ENCODE measurements at places on chromosomes 12 and 14.
A peak's percentile ranks its signal among the peaks of the same experiment; 100 is the strongest.

DNA sequence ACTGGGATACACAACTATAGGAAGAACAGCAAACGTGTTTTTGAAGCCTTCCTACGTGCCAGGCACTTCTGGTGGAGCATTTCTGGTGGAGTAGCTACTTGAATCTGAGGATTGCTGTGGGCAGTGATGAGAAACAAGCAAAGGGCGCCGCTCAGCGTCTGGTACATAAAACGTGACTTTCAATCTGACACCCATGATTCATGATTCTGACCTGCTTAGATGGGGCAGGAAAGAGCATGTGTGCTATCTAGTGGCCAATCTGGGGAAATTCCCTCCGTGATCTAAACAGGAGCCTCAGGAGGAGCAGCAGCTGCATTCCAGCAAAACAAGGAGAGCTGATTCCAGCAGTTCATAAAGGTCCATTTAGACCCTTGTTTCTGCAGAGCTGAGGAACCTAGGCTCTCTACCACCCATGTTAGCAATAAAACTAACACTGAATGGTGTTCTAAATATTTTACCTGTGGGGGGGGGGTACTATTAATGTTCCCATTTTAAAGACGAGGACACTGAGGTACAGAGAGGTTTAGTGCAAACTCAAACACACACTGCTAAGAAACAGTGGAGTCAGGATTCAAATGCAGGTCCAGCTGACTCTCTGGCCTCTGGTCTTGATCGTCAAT lies 37.8 kb downstream of the PAH start:
- DNase-seq = no peak

DNA sequence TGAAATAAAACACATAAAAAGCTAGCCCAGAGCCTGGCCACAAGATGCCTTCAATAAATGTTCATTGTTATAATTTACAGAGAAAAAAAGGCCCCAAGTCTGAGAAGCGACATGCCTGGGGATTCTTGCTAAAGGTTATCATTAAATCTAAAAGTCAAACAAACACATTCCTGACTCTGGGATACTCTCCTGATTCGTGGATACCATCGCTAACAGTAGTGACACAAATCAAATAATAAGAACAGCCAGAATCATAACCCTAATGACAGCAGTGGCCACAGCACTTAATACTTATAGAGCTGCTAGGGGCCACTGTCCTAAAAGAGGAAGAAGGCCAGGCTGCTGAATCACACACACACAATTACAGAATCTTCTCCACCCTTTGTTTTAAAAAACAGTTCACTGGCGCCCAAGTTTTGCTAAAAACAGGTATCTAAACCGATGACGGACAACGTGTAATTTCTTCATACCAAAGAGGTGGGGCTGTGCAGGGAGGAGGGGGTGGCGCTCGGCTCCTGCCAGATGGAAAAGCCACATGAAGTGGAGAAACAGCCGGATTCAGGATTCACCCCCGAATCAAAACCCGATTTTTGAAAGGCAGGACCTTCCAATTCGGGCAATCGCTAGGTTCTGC lies 1.2 kb downstream of the CLIP1 start:
- DNase-seq = no peak

DNA sequence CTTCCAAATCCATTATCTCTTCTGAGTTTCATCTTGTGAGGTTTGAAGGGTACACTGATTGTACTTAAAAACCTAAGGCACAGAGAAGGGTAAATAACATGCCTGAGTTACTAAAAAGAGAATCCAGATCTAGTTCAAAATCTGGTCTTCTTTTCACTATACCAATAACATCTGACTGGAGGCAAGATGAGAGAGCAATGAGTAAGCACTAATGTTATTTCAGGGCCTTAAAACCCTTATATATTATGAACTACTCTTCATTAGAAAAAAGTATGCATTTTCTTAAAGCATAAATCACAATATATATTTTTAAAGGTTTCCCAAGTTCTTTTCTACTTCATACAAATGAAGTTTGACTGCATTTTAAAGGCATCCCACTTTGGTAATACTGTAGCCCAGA lies 60.2 kb downstream of the GXYLT1 start:
- DNase-seq = no peak

DNA sequence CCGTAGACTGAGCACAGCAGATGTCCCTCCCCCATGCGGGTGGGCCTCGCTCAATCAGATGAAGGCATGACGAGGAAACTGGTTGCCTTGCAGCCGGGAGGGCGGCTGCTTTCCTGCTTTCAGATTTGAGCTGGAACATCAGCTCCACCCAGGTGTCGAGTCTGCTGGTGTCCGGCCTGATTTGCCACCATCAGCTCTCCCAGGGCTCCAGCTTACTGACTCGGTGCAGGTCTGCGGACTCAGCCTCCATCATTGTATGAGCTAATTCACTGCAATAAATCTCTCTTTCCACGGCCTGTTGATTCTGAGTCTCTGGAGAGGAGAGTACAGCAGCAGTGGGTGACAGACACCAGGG lies 156.2 kb downstream of the KIF26A start:
- DNase-seq = no peak

DNA sequence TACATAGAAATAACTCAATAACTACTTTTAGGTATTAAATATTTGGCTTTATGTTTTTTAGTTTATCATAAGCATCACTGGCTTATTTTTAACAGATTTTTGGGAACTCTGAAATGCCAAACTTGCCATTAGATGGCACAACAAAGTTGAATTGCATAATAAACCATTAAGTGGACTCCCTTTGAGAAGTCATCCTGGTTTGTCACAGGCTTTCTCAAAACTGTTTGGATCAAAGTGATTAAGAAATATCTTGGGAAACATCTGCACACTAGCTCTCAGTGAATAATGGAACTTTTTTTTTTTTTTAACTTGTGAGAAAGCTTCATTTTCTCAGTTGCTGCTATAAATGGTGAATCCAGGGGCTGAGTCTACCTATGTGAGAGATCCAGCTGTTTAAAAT lies 4.3 kb downstream of the SLC16A7 start:
- DNase-seq = no peak

GRCh38 chr12:67692966-67693365 lies 44.4 kb downstream of the DYRK2 start:
- DNase-seq = no peak

DNA sequence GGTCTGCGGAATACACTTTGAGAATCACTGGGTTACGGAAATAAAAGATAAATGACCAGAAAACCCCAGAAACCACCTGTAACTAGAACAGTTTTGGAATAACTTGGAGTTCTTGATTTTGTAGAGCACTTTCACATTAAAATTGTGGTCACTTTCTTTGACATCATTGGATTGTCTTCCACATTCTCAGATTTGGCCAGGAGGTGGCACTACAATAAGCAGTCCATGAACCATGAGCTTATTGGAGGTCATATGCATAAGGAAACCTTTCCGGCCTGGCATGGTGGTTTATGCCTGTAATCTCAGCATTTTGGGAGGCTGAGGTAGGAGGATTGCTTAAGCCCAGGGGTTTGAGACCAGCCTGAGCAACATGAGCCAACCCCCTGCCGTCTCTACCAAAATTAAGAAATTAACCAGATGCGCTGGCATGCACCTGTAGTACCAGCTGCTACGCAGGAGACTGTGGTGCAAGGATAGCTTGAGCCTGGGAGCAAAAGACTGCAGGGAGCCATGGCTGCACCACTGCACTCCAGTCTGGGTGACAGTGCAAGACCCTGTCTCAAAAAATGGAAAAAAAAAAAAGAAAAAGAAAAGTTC lies 107.7 kb upstream of the CAND1 start:
- peak; percentile 1 for DNase-seq

DNA sequence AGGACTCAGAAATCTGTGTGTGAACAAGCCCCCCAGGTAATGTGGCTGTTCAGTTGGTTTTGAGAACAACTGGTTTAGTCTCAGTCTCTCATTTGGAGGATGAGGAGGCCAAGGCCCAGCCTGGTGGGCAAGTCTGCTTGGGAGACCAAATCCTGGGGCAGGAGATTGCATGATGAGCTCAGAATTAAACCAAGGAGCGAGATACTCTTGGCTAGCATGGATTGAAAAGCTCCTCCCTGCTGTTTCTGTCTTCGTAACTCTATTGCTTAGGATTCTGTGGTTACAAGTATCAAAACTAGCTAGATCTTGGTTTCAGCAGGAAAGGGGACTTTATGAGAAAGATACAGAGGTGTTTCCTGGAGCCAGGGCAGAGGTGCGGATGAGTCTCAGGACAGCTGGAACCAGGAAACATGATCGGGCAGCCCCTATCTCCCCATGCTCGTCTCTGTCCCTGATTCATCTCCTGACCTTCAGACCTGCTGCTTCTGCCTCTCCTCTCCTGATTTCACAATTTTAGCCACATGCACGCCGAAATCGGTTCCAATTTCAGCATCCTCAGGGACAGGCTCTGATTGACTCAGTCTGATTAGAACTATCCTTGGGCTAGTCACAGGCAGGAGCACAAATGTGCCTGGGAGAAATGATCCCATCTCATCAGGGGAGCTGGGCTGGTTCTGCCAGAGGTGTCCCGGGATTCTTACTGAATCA lies 40.2 kb upstream of the RIN3 start:
- DNase-seq = no peak

- DNase-seq = no peak
Measured at GRCh38 chr12:62215506-62215905, 44.7 kb upstream of the USP15 start.

- no peak for DNase-seq
Measured at GRCh38 chr12:94037444-94037843, 110.9 kb upstream of the PLXNC1 start.

- no peak for DNase-seq
Measured at GRCh38 chr12:129207084-129207483, 353.8 kb downstream of the GLT1D1 start.

- no peak for DNase-seq
Measured at GRCh38 chr14:68824517-68825347, 31.9 kb upstream of the ZFP36L1 start.

DNA sequence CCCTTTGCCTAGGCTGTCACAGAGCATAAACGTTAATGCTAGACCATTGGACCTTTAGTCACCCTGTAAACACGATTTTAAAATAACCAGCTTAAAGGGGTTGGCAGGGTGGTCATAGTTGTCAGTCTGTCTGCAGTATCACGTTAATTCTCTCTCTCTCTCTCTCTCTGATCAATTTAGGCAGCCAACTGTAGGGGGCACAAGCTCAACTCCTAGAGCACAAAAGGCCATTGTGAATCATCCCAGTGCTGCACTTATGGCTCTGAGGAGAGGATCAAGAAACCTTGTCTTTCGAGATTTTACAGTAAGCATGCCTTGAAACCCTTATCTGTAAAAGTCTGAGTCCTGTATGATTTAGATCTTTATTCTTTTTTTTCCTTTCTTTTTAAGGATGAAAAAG lies 97.1 kb downstream of the SCAF11 start:
- DNase-seq = no peak

- DNase-seq = no peak
Measured at GRCh38 chr12:12562016-12562483, 613 bp downstream of the DUSP16 start.

DNA sequence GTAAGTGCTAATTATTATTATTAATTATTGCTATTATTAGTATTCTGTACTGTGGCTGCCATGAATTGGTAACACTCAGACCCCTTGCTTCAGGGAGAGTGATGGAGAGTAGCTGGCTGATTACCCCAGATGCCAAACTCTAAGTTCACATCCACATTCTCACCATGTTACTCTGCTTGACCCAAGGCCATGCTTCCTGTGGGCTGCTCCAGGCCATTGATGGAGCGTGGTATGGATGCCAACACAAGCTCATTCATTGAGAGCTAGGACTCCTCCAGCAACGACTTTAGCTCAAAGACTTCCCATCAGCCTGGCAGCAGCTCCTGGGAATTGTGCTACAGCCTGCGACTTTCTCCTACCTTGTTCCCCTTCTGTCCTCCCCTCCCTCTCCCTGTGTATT lies 233.4 kb downstream of the MSRB3 start:
- DNase-seq = no peak

DNA sequence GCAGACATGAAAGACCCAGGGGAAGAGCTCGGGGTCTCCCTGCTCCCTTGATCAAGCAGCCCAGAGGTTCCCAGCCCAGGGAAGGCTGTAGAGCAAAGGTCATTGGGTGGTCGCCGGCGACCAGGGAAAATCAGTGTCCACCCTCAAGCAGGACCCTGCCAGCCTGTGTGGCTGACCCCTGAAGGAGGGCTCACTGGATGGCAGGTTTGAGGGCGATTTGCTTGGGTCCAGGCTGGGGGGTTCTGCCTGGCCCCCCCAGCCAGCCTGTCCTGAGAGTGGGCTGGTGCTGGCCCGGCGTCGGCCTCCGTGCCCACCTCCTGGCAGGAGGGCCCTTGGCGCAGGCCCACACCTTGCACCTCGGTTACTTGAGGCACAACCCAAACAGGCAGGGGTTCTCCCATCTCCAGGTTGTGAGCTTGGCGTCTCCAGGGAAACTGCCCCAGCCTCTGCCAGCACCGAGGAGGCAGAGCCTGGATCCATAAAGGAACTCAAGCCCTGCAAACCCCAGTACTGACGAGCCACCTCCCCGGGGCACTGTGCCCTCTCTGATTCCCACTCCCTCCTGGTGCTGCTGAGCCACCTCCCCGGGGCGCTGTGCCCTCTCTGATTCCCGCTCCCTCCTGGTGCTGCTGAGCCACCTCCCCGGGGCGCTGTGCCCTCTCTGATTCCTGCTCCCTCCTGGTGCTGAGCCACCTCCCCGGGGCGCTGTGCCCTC lies 329.0 kb upstream of the SFSWAP start:
- DNase-seq = no peak

GRCh38 chr12:49946086-49946485 lies 4.5 kb upstream of the AQP2 start:
- DNase-seq = no peak

GRCh38 chr12:104890476-104891096 lies 67.5 kb downstream of the SLC41A2 start:
- no peak for DNase-seq

- DNase-seq = no peak
Measured at GRCh38 chr14:34380471-34380845, 81.6 kb downstream of the SPTSSA start.

- no peak for DNase-seq
Measured at GRCh38 chr14:104157016-104157928, 18.9 kb downstream of the KIF26A start.

- DNase-seq = no peak
Measured at GRCh38 chr12:52183544-52183910, 8.3 kb downstream of the KRT80 start.

DNA sequence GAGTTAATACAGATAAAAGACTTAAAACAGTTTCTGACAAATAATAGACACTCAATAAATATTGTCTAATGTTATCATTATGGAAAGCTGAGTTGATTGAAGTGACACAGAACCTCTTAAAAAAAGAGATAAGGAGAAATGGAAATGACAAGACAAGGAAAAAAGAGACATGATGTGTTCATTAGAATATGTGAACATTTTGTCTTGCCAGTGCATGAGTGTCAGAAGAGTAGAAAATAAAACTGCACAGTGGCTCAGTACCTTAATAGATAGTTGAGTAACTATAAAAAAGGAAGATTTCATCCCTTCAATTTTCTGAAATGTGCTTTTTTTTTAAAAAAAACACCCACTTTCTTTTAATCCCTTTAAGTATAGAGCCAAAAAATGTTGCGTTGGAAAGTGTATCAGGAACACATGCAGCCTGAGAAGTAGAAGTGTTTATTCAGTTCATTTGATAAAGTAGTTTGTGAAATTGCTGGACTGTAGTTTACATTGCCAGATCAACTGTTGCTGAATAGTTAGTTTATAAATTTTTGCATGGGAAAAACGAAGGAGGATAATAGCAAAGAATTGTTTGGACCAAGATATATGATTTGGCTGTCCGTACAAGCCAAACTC lies 56.6 kb upstream of the ACSS3 start:
- no peak for DNase-seq

Measured in GDM1 (cell line).